ENCODE measurements at places on chromosomes 7 and 10.

DNA sequence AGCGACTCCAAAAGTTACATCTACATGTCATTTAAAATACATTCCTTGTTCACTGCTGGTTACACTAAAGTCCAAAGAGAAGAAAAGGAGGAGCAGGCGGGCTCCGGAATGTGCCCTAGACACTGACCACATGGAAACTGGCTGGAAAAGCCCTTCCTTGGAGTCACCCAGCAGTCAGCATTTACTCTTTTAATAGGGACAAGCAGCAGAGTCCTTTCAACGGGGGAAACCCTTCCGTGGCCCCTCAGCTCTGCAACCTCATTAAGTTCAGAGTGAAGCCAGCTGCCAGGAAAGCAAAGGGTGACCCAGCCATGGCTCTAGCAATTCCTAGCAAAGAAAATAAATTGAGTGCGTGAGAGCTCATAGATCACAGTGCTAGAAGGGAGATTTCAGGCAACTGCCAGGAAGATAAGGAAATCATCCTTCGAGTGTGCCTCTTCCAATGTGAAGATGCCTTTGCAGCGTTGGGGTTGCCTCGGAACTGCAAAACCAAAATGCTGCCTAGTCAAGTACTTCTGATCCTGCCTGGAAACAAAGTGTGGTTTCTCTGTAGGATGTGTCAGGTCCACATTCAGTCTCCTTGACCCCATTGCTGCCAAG, 101.6 kb downstream of the SORBS1 start:
- no peak for DNase-seq

DNA sequence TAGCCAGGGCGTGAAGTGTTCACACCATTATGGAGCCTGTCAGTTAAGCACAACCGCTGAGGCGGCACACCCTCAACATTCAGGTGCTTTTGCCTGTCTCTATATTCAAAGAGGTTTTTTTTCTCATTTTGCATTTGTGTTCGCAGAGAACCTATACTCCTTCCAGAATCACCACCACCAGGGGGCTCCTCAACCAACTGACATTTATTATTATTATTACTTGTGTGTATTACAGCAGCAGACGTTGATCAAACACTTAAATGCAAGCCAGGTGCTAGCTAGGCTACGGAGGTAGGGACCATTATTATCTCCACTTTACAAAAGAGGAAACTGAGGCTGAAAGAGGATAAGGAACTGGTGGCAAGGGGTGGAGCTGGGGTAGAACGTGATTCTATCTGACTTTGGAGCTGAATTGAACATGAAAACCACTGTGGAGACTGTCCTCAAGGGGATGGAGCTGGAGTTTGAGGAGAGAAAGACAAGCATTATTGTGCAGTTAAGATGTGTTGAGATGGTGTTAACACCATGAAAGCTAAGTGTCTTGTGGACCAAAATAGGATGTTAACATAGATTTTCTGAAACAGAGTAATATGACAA, 133.8 kb upstream of the PLXNA4 start:
- peak; percentile 41 for DNase-seq

DNA sequence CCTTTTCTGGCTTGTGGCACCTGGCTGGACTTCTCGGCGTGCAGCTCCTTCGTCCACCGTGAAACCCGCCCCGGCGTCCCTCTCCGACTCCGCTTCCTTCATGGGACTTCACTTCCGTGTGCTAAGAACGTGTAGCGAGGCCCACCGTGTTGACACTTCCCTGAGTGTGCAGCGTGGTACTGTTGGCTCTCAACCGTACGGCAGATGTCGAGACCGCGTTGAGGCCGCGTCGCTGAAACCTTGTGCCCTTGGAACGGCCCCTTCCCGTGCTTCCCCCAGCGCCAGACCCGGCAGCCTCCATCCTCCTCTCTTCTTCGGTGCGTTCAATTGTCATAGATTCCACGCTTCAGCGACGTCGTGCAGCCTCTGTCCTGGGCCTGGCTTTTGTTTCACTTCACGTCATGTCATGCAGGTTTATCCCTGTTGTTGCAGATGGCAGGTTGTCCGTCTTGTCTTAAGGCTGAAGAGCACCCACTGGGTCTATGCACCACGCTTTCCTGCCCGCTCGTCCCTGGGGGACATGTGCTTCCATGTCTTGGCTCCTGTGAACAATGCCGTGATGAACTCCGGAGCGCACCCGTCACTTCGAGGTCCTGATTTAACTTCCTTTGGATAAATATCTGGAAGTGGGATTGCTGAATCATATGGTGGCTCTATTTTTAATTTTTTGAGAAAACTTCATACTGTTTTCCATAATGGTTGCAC, 465.3 kb downstream of the DNAJB6 start:
- DNase-seq: no peak

DNA sequence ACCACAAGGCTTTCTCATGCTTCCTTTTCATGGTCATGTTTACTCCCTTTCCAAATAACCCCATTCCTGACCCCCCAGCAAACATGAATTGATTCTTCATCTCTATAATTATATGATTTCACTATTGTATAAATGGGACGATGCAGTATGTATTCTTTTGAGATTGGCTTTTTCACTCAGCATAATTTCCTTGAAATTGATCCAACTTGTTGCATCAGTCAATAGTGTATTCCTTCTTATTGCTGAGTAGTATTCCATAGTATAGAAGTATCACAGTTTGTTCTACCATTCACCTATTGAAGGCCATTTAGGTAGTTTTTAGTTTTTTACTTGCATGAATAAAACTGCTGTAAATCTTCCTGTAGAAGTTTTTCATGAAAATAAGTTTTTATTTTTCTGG, 264.7 kb downstream of the BAMBI start:
- no peak for DNase-seq

GRCh38 chr10:35208949-35209613, 82.4 kb downstream of the CREM start:
- no peak for DNase-seq

GRCh38 chr10:48905311-48905710, 34.3 kb downstream of the LRRC18 start:
- no peak for DNase-seq
